H1 (cell line): ENCODE measurements at places on chromosomes 2 and 18. TPM values are rescaled to one million over a fixed set of nuclear protein-coding genes. Genes with fewer than 3 reads are reported as not detected.

Gene TTN
- total RNA-seq = 6.9 and 9.7 TPM in 2 replicates

DNA sequence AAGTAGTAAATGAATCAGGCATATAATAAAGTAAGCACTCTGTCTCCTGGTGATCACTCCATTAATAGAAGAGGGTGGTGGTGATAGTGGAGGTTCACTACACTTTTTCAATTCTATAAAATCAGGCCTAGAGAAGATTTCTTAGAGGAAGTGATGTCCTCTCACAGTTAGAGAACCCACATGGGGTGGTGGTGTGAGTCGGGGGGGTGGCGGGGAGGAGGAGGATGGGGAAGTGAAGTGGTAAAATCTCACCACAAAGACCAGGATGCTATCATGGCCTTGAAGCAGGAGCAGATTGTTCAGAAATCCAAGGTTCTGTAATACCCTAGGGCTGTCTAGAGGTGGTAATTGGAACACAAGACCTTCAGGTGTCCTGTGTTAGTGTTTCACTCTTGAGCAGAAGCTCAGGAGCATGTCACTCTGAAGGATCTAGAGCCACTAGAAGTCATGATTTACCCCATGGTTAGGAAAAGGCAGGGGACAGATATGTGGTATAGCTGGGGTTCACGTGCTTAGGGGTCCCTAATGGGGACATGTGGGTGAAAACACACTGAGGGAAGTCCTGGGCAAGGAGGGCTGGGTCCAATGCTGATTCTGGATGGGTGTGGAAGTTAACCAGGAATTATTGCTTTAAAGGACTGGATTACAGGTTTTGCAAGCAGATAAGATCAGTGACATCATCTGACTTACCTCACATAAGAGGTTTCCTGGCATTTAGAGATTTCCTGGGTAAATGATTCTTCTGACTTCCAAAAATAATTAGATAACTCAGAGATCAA lies 31.0 kb downstream of the RNF125 start:
- no peak overlapping the region for H3K4me3 ChIP-seq
- DNase-seq = no peak
- no peak overlapping the region for H3K27ac ChIP-seq
- no peaks in the 10 kb centered on the region for H3K27me3 ChIP-seq

DNA sequence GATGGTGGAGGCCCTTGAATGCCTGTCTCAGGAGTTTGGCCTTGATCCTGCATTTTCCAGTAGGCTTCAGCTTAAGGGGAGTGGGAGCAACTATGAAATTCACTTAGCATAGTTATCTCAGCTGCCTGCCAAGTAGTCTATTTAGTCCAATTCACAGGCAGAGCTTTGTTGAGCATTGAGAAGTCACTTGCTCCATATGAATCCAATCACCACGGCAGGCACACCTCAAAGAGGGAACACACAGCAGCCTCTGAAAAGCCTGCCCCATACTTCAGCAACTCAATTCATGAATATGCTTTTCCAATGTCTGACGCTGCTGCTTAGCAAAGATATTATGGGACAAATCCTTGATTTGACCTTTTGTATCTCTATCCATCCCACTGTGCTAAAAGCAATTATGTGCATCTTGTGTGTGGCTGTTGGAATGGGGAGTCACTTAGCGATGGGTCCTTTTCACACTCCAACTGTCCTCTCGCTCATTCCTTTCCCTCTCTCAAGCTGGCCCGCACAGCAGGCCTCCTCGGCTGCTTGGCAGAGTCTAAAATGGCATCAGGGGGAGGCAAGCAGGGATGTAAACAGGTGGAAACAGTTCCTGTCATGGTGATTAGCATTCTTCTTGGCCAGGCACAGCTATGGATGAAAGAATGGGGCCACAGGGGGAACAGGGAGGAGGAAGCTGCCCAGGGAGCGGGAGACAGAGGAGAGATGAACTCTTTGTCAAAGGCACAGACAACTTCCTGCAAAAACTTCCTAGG lies 56.0 kb upstream of the LRPPRC start:
- H3K36me3 ChIP-seq = no peaks in the 10 kb centered on the region
- H3K27ac ChIP-seq = no peak overlapping the region
- no peak for DNase-seq

Gene SERPINB4
- 0.32 and 0.96 TPM in 2 replicates for total RNA-seq

- H3K4me1 ChIP-seq = no peaks in the 10 kb centered on the region
- no peaks in the 10 kb centered on the region for H3K27me3 ChIP-seq
- no peak overlapping the region for H3K4me3 ChIP-seq
- no peak for DNase-seq
These were observed 102.4 kb downstream of the TRIB2 start for GRCh38 chr2:12819103-12819475.

DNA sequence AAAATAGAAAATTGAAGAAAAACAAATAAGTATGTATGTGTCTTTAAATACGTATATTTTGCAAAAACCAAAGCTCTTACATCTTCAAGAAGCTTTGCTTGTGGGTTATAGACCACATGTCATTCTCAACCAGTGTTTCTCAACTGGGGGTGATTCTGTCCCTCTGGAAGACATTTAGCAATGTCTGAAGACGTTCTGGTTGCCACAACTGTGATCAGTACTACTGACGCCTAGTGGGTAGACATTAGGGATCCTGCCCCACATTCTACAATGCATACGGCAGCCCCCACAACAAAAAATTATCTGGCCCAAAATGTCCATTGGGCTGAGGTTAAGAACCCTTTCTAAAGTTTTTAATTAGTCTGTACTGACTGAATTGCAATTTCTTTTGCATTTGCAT lies 48.4 kb downstream of the UNC50 start:
- no peak overlapping the region for H3K27ac ChIP-seq
- H3K4me1 ChIP-seq = no peaks in the 10 kb centered on the region
- no peak overlapping the region for H3K4me3 ChIP-seq
- DNase-seq = no peak
- H3K27me3 ChIP-seq = no peaks in the 10 kb centered on the region
- no peaks in the 10 kb centered on the region for H3K36me3 ChIP-seq

- H3K27ac ChIP-seq = no peak overlapping the region
- H3K36me3 ChIP-seq = no peaks in the 10 kb centered on the region
- H3K4me3 ChIP-seq = no peak overlapping the region
- H3K27me3 ChIP-seq = no peaks in the 10 kb centered on the region
- no peak for DNase-seq
These were observed 392.3 kb upstream of the ZEB2 start for GRCh38 chr2:144912206-144912605.

Gene CRYGD
- total RNA-seq = 0.98 and 2.9 TPM in 2 replicates

Gene CIB4
- not detected in 2 replicates for total RNA-seq

Gene MOCOS
- total RNA-seq = 5.8 and 6.5 TPM in 2 replicates

DNA sequence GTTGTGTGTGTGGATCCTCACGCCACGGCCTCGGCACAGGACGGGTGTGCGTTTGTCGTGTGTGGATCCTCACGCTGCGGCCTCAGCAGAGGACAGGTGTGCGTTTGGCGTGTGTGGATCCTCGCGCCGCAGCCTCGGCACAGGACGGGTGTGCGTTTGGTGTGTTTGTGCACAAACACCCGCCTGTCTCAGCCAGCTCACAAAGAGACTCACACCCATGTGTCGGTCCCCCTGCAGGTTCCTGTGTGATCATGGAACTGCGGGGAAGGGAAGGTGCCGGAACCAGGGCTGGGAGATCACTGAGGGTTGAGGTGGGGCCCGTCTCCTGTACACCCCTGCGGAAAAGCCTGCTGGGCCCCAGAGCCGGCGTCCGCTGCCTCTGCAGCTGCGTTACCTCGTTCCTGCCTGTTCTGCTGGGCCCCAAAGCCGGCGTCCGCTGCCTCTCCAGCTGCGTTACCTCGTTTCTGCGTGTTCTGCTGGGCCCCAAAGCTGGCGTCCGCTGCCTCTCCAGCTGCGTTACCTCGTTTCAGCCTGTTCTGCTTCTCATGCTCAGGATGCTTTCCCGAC lies 53.6 kb downstream of the CTDP1 start:
- H3K27me3 ChIP-seq = no peaks in the 10 kb centered on the region
- no peaks in the 10 kb centered on the region for H3K4me1 ChIP-seq
- no peak for DNase-seq
- no peak overlapping the region for H3K4me3 ChIP-seq

Gene CHRND
- total RNA-seq = not detected in 2 replicates

DNA sequence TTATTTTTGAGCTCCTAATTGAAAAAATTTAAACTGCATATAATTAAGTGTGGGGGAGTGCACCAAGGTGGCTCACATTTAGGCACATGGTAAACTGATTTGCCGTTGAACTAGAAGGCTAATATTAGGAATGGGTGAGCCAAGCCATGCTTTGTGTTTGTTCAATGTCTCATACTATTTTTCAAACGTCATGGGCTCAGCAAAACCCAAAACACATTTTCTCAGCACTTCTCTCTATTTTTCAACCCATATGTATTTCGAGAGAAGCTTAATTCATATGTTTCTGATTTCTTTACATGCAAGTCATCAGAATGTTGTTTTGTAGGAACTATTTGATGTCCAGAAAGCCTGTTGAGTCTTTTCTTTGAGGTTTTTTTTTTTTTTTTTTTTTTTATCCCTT lies 291.2 kb downstream of the TCF4 start:
- H3K4me3 ChIP-seq = no peak overlapping the region
- no peaks in the 10 kb centered on the region for H3K36me3 ChIP-seq
- DNase-seq = no peak
- H3K27me3 ChIP-seq = no peaks in the 10 kb centered on the region
- H3K4me1 ChIP-seq = peaks cover 16% of the 10 kb centered on the region
- H3K27ac ChIP-seq = no peak overlapping the region

GRCh38 chr2:235773188-235773928 lies 279.5 kb downstream of the AGAP1 start:
- H3K27ac ChIP-seq = no peak overlapping the region
- no peaks in the 10 kb centered on the region for H3K4me1 ChIP-seq
- no peaks in the 10 kb centered on the region for H3K27me3 ChIP-seq
- no peaks in the 10 kb centered on the region for H3K36me3 ChIP-seq

Gene MBP
- total RNA-seq = 19.2 and 19.3 TPM in 2 replicates

Gene RNF152
- total RNA-seq = 2.2 and 2.7 TPM in 2 replicates

DNA sequence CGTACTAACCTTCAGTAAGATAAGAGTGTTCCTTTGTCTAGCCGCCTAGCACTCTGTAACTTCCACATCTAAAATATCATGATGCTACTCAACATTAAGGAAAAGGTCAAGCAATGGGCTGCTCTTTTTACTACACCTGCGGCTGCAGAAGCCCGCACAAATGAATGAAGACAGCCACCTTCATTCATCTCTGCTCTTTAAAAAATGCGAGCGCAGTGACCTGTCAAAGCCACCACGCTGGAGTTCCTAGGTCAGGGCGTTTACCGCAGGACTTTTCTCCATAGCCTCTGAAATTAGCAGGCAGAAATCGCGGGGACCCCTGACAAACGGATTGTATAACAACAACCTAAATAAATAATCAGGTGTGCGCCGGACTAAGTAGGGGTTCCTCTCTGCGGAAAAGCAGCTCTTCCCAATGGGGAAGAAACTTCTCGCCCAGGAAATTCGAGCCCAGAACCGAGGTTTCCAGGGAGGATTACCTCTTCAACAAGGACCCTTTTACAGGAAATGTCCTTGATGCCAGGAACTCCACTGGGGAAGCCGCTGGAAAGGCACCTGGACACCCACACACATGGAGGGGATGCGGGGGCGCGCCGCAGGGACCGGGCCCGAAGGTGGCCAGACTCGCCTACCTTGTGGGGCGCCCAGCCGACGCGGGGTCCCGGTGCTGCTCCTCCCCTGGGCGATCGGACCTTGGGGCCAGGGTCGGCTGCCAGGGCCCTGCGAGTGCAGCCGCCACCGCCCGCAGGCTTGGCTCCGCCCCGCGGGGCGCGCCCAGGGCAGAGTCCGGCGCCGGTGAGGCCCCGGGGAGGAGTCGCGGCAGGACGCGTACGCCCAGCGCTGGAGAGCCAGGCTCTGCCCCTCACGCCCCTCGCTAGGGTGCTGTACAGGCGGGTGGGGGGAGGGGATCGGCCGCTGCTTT lies at the start of gene CCDC68:
Gene CCDC68 (minus strand): TSS at position 758 of the 922 bp plus-strand sequence. CDS start 16,670 bp downstream, outside the sequence.
- peak within 1 kb of the TSS; percentile 59 for H3K4me3 ChIP-seq
- no peaks in the 10 kb centered on the region for H3K36me3 ChIP-seq
- H3K27me3 ChIP-seq = no peaks in the 10 kb centered on the region
- no peak for DNase-seq
- H3K27ac ChIP-seq = no peak within 1 kb of the TSS

- H3K4me3 ChIP-seq = no peak overlapping the region
- no peak overlapping the region for H3K27ac ChIP-seq
These were observed 1774.8 kb upstream of the CELF4 start for GRCh38 chr18:39340418-39340817.

- H3K27me3 ChIP-seq = no peaks in the 10 kb centered on the region
- no peak overlapping the region for H3K4me3 ChIP-seq
- no peaks in the 10 kb centered on the region for H3K4me1 ChIP-seq
- no peak overlapping the region for H3K27ac ChIP-seq
- no peaks in the 10 kb centered on the region for H3K36me3 ChIP-seq
- DNase-seq = no peak
These were observed 12.9 kb downstream of the CD226 start for GRCh38 chr18:69934601-69935265.

DNA sequence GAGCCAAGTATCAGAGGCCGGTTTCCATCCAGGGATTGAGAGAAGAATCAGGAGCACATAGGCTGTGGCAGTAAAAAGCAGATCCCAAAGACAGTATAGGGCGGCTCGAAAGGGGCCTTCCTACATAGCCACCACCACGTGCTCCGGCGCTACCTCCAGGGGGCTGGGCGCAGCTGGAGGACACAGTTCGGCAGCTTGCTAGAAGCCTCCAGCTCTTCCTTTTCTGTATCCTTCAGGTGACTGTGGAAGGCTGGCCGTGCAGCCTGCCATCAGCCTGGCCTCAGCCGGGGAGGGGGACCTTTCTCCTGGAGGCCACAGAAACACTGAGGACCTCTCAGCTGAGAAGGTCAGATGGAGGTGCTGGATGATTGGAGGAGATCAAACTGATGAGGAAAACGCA lies 183.6 kb upstream of the GLI2 start:
- DNase-seq = no peak
- H3K4me3 ChIP-seq = no peak overlapping the region
- H3K27me3 ChIP-seq = peaks cover 21% of the 10 kb centered on the region
- H3K4me1 ChIP-seq = no peaks in the 10 kb centered on the region
- no peaks in the 10 kb centered on the region for H3K36me3 ChIP-seq

Gene REG1A
- not detected in 2 replicates for total RNA-seq

Gene EMILIN2
- total RNA-seq = 7.4 and 7.5 TPM in 2 replicates

Gene EMILIN1
- 2.9 and 3.0 TPM in 2 replicates for total RNA-seq

GRCh38 chr2:6233993-6234392 lies 541.8 kb downstream of the SOX11 start:
- DNase-seq = no peak
- no peak overlapping the region for H3K4me3 ChIP-seq
- no peak overlapping the region for H3K27ac ChIP-seq
- no peaks in the 10 kb centered on the region for H3K36me3 ChIP-seq
